Amygdala (tissue), 56 donors: ENCODE measurements at places on chromosomes 1 and 21.

GRCh38 chr1:211370669-211371068, 44.0 kb downstream of the TRAF5 start:
- no peak for DNase-seq

DNA sequence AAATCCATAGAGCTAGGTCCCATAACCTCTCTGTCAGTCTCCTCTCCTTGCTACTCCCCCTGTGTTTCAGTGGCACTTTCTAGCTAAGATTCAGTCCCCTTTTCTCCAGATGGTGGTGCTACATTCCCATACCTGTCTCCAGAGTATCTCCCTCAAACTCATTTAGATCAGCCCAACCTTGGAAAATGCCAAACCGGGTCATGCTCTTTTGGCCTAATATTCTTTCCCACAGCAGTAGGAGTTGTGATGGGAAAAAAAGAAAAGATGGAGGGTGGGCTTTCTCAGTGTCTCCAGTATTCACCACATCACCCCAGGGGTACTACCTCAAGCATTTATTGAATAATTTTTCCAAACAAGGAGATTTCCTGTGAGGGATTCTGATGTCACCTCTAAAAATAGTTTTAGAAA, 3.2 kb upstream of the RXFP4 start:
- no peak for DNase-seq

DNA sequence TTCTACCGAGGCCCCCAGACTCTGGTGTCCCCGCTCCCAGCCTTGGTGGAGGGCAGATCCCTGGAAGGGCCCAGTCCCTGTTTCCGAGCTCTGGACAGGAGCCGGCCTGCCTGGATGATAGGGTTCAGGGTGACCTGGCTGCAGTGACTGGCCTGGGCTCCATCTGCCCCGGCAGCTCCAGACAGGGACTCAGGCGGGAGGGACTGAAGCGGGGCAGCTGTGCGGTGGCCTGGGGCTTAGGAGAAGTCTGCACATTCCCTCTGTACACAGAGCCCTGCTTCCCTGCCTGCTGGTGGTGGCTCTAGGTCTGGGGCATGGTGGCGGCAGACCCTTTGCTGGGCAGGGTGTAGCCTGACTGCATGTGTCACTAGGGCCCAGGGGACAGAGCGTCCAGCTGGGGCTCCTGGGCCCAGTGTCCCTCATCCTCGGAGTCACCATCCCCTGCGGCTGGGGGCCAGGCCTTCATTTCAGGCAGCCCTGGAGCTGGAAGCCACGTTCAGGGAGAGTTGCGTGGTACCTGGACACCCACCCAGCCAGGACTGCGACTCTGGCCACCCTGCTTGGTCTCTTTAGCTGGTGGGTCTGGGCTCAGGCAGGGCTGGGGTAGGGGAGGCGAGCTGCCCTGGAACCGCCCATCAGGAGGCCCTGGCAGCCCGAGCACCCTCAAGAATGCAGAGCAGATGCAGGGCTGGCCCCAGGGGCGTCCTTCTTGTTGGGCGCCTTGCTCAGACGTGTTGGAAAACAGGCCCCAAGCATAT, 9.6 kb downstream of the ARHGEF16 start:
- no peak for DNase-seq

DNA sequence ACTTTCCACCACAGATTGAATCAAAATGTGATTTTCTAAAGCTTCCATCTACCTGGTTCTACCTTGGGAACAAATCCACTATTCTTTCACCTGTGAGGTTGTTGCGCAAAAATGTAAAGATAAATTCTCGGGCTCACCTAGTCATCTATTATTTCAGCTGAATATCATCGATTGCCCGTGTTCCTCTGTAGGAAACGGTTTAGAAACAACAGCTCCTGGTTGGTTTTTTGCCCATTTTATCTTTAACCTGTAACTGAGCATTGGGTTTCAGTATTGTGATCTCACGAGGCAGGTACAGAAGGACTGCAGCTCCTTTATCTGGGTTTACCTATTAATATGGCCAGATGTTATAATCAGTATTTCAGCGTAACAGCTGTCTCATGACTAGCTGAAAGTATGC, 52.9 kb upstream of the LRRC8C start:
- DNase-seq = no peak

DNA sequence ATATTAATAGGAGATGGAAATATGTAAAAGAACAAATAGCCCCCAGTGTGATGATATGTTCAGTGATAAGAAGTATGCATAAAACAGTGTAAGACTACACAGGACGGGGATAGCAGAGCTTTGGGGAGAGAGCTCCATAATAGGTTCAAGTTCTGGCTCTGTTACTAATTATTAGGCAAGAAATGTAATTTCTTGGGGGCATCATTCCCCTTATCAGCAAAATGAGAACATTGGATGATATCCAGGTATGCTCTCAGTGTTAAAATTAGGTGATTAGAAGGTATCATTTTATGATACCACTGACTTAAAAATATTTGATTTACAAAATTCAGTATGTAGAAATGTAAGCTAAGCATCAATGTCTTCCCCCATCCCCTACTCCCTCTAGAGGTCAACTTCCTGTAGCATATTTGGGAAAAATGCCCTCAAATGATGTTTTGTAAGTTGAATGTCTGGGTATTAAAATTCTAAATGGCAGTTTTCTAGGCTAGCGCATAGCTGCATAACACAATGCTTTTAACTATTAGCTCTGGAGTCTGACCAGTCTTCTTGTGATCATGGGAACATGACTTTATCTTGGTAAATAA, 585.7 kb upstream of the CAMK1G start:
- no peak for DNase-seq

GRCh38 chr1:21238141-21238800, 52.0 kb downstream of the ECE1 start:
- no peak for DNase-seq

GRCh38 chr1:150479927-150480352, 7.3 kb upstream of the TARS2 start:
- no peak for DNase-seq

GRCh38 chr1:167977245-167977644, 40.4 kb upstream of the MPC2 start:
- no peak for DNase-seq

GRCh38 chr1:41382480-41383090, 21.4 kb downstream of the FOXO6 start:
- no peak for DNase-seq

GRCh38 chr1:215507119-215507518, 60.0 kb upstream of the KCTD3 start:
- no peak for DNase-seq

- no peak for DNase-seq
These were observed 479 bp downstream of the RGS16 start for GRCh38 chr1:182603646-182604174.

GRCh38 chr1:193633093-193633492, 446.7 kb upstream of the B3GALT2 start:
- no peak for DNase-seq

GRCh38 chr1:224149709-224150108, 33.3 kb upstream of the DEGS1 start:
- no peak for DNase-seq

GRCh38 chr1:5850503-5850902, 141.7 kb downstream of the NPHP4 start:
- DNase-seq = no peak

GRCh38 chr1:87673748-87674147, 345.1 kb downstream of the LMO4 start:
- no peak for DNase-seq

DNA sequence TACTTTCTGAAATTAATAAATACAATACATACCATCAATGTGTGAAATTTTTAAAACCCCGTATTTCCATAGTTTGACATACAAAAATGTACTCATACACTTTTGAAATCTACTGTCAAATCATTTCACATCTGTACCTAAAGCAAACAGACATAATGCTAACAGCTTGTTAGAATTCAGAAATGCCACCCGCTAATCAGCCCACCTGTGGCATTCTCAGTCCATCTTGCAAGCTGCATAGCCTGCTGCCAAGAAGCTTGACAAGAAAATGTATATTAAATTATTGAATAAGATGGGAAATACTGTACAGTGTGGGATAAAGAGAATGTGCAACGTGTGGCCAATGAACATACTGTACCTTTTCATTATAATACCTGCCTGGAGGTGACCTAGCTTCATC, 55.1 kb downstream of the ZBTB18 start:
- no peak for DNase-seq

DNA sequence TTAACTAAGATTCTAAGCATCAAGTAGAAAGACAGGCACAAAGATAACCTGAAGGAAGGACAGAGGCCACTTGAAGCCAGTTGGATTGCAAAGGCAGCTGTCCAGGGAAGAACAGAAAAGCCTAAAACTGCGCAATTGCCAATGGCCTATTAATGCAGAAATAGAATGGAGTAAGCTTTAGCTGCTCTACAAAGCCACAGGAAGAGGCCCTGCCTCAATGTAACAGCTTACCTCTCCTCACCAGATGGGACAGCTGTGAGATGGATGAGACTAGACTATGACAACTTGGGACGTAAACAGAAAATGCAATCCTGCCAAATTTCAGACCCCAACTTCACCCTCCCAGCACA, 176.5 kb downstream of the EIF4G3 start:
- DNase-seq = no peak

- no peak for DNase-seq
These were observed 125.8 kb downstream of the SLC45A1 start for GRCh38 chr1:8443558-8444194.

- DNase-seq = no peak
These were observed 48.0 kb upstream of the WLS start for GRCh38 chr1:68280286-68280685.

DNA sequence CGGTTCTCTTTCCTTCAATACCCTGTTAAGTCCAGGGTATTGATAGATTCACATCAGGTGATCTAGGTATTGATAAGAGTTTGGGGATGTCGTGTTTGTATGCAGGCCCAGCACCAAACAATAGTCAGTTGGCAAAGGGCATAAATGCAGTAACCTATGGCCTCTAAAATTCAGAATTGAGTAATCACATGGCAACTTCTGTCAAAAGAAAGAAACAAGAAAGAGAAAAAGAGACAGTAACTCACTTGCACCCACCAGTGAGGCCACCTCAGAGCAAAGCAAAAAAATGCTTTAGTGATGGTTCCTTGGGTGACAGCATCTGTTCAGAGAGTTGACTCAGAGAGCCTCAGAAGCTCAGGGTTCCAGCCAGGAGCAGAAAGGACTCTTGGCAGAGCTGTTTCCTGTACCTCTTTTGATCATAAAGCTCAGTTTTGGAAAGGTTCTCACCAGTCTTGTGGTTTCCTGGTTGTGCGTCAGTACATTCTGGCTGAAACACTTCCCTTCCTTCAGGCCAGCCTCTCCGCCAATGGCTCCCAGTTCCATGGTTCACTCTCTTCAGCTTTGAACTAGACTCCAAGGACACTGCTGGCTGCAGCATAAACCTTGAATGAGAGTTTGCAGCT, 70.1 kb upstream of the GORAB start:
- DNase-seq = no peak

- DNase-seq = no peak
These were observed 24.4 kb upstream of the NDC1 start for GRCh38 chr1:53862507-53862906.

DNA sequence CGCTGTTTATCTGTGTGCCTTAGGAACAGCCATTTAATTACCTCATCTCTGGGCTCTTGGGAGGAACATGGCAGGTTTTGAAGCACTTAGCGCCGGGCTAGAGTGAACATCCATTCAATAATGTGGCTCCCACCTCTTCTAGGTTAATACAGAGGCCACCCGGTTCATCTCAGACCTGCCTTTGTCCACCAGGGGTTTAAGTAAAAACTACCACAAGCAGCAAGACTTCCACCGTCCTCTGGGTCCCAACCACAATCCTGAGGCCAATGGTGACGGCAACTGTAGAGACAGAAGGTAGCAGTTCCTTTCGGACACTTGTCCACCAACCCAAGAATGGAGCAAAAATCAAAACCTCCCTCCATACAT, 924 bp upstream of the DDOST start:
- no peak for DNase-seq

DNA sequence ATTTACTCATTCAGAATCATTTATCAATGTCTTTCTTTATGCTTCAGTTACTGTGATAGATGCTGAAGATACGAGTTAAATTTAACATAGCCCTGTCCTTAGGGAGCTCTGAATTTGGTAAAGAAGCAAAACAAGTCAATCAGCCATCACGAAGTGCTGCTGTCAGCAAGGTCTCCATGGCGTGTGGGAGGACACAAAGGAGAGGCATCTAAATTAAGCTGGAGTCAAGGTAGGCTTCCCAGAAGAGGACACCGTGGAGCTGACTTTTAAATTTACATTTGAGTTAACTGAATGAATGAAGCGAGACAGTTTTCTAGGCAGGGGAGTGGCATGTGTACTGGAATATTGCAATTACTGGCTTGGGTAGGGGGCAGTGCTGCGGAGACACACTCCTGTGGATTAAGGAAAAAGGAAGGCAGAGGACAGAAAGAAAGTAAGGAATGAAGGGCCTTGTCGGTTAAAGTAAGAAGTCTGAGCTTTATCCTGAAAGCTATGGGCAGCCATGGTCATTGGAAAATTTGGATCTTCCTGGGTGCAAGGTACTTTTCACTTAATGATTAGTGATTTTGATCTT, 41.3 kb upstream of the C1orf87 start:
- DNase-seq = no peak

- DNase-seq = no peak
These were observed 197.7 kb downstream of the GREM2 start for GRCh38 chr1:240414237-240414636.

DNA sequence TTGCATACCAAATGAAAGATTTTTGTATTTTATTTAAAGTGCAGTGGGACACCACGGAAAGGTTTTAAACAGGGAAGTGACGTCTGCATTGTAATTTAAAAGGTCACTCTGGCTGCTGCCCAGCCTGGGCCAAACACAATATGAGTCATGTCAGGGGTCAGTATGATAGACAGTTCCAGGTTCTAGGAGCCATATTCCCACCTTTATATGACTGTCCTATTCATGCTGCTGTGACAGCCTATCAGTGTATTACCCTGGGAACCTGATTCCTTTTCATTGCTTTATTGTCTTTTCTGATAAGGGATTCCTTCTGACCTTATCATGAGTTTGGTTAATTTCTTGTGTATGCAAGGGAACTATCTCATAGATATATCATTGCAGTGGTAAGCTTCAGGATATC, 5.3 kb downstream of the VANGL1 start:
- no peak for DNase-seq

DNA sequence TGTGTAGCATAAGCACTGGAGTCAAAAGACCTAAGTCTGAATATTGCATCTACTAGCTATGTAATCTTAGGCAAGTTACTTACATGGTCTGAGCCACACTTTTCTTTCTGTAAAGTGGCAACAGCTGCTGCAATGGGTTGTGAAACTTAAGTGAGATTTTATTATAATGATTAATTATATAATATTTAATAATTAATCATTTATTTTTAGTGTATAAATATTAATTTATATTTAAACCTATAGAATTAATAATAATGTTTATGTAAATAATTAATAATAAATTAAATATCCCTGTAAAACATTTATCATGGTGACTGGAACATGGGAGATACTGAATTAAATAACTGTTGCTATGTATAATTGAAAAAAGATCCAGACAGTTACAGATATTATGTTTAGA, 180.3 kb downstream of the LRRC40 start:
- DNase-seq = no peak

DNA sequence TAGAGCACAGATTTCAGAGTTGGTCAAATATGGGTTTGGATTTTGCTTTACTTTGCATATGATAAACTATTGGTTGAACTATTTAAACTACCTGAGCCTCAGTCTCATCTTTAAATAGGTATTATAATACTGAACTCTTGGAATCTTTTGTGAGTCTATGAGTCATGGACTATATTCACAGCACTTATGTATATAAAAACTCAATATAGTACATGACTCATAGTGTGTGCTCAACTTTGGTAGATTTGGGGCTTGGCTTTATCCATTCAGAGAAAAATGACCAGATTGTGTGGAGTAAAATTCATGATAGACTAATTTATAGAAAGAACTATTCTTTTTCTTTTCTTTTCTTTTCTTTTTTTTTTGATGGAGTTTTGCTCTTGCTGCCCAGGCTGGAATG, 28.7 kb downstream of the FCRL3 start:
- DNase-seq = no peak
